KBM-7 (cell line): ENCODE measurements at places on chromosomes 1 and 21.

- no peak for DNase-seq
Measured at GRCh38 chr1:163672976-163673758, 351.4 kb downstream of the NUF2 start.

DNA sequence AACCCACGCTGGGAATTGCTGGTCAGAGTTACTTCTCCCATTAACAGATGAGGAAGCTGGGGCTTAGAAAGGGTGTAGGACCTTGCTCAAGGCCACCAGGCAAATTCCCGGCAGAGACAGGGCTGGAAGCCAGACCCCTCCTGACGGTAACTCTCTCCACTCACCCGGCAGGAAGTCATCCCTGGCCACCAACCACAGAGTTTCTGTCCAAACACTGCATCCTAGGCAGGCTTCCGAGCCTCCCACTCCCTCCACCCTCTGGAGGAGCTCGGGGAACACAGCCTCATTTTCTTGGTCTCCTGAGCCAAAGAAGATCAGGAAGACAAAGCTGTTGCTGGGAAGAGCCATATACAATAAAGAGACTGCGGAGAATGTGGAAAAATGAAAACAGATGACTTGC lies 25.0 kb upstream of the ZNF436 start:
- no peak for DNase-seq

- DNase-seq: no peak
Measured at GRCh38 chr21:42921927-42922326, 3.5 kb downstream of the ERVH48-1 start.

DNA sequence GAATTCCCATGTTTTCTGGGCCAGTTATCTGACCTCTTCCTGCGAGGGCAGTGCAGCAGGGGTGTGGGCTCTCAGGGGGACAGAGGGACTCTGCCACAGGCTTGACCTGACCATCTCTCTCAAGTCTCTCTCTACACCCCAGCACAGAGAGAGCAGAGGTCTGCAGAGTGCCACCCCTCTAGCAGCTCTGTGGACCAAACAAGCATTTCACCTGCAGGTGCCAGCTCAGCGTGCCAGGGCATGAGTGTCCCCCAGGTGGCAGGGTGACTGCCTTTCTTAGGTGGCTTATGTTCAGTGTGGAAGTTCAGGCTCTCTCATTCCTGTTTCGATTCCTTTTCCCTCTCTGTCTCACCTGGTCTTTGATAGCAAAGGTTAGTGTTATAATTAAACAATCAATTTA lies 191.3 kb downstream of the CACNA1E start:
- DNase-seq: no peak

GRCh38 chr1:117678246-117678977 lies 72.6 kb downstream of the TENT5C start:
- no peak for DNase-seq

- no peak for DNase-seq
Measured at GRCh38 chr1:98355656-98356383, 305.7 kb upstream of the SNX7 start.

GRCh38 chr21:46114963-46115362 lies 17.1 kb downstream of the COL6A2 start:
- DNase-seq: no peak

- no peak for DNase-seq
Measured at GRCh38 chr1:152061952-152062351, 25.1 kb upstream of the S100A11 start.

DNA sequence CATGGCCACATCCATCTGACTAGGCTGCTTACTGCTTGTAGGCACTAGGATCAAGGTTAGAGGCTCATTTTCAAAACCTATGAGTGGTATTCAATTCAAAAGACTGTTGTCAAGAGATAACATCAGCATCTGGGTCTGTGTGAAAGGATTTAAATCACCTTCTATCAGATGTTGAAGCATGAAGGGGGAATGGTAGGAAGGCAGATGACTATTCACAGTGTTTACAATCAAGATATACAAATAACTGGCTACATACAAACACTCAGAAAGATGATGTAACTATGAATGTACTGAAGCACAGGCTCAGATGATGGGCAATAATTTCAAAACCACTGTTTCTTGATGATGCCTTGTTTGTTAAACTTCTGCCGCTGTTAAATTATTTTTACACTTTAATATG lies 249.2 kb downstream of the SLC45A1 start:
- no peak for DNase-seq

- DNase-seq: no peak
Measured at GRCh38 chr1:57620605-57621004, 196.7 kb upstream of the DAB1 start.

- no peak for DNase-seq
Measured at GRCh38 chr1:3883194-3883925, 16.7 kb downstream of the C1orf174 start.

DNA sequence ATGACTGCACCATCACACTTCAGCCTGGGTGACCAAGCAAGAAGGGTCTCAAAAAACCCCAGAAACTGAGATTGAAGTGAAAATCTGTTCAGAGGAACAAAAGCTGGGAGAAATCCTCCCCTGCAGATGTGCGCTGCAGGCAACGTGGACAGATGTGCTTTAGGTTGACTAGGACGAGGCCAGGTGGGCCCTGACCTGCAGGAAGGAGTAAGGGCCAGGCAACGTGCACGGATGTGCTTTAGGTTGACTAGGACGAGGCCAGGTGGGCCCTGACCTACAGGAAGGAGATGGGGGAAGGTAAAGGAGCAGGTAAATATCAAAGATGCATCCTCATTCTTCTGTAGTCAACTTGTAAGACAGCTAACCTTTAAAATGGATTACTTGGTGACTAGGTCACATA lies 2.5 kb upstream of the KRTAP12-1 start:
- DNase-seq: no peak

GRCh38 chr1:15736892-15737261 lies 819 bp downstream of the SLC25A34 start:
- no peak for DNase-seq

DNA sequence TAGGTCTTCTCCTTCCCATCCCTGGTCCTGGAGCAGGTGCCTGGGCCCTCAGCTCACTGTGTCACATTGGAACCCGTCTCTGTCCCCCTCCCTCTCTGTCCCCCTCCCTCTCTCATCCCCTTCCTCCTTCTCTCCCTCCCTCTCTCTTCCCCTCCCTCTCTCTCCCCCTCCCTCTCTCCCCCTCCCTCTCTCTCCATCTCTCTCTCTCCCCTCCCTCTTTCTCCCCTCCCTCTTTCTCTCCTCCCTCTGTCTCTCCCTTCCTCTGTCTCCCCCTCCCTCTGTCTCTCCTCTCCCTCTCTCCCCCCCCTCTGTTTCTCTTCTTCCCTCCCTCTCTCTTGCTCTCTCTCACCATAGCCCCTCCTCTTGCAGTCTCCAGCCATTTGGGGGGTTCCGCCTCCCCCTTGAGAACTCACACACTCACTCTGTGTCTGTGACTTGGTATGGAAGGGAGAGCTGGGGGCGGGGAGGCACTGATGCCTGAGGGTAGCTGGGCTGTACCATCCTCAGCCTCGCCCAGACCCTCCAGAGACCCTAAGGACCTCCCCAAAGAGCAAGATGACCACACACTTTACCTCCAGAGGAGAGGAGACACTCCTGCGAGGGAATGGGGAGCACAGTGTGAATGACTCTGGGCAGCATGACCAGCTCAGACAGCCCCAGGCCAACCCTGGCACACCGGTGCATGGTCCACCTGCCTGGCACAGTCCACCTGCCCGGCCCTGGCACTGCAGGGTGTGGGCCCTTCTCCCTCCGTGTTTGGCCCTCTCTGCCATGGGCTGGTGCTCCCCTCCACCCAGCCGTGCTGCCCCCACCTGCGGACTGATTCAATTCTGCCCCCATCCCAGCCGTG lies 102.8 kb upstream of the ARHGEF16 start:
- no peak for DNase-seq

GRCh38 chr1:167541003-167541402 lies 12.6 kb downstream of the CREG1 start:
- no peak for DNase-seq

GRCh38 chr1:10793129-10793651 lies 3.3 kb downstream of the CASZ1 start:
- peak; percentile 42 for DNase-seq

GRCh38 chr1:68232289-68233148 lies at the start of gene WLS:
WLS (minus strand) TSS chr1:68232523; CDS start chr1:68232299, 224 bp downstream.
- peak; percentile 3 for DNase-seq

DNA sequence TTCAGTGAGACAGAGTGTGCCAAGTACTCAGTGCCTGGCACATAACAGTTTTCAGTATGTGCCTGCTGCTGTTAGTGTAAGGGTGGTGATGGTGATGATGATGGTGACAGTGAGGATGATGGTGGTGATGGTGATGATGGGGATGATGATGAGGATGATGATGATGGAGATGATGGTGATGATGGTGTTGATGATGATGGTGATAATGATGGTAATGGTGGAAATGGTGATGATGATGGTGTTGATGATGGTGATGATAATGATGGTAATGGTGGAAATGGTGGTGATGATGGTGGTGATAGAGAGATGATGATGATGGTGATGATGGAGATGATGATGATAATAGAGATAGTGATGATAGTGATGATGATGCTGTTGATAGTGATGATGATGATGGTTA lies 62.0 kb downstream of the AJAP1 start:
- no peak for DNase-seq

GRCh38 chr1:13779930-13780329 lies 79.9 kb downstream of the PRDM2 start:
- DNase-seq: no peak

DNA sequence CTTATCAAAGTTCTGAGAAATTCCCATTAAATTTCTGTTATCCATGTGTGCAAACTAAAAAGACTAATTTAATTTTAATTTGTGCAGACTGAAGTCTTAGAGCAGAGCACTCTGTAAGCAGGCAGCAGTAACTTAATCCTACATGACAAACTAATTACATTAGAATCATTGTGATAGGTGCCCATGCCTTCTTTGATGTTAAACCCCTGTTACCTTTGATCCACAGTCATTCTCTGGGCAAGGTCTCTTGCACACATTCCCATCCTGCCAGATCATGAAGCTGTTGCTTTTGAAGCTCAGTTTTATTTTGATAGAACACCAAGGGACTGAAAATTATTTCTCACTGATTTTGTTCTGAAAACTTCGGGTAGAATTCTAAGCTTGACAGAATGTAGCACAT lies 77.2 kb downstream of the BCAR3 start:
- DNase-seq: no peak

GRCh38 chr1:159188375-159188788 lies 16.3 kb upstream of the ACKR1 start:
- no peak for DNase-seq

GRCh38 chr1:118960567-118961136 lies 27.5 kb downstream of the TBX15 start:
- no peak for DNase-seq

- DNase-seq: peak; percentile 31
Measured at GRCh38 chr1:187009320-187009719, 180.6 kb downstream of the PLA2G4A start.

DNA sequence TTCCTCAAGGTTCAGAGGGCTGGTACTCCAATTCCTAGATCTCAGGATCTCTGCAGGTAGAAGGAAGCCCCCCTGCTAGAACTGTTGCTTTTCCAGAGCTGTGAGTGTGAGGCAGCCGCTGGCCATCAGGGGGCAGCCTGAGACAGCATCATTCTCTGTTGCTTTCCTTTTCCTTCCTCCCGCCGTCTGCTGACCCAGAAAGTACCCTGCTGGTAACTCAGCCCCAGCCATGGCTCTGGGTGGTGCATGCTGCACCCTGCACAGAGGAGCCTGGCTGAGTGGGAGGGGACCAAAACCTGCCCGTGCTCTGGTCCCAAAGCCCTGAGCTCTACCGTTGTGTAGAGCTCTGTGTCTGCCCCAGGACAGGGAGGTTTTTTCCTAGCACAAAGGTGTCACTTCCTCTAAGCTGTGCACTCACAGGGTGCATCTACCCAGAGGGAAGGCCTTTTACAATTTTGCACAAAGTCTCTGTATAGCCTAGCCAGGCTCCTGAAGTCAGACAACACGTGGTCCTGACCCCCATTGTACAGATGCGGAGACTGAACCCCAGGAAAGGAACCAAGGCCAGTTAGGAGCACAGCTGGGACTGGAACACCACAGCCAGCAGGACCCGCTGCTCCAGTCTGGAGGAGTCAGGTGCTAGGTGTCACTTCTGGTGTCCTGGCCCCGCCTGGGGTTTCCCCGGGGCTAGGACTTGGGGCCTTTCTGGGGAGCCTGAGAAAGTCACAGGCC lies 5.6 kb upstream of the FAM131C start:
- peak; percentile 89 for DNase-seq

DNA sequence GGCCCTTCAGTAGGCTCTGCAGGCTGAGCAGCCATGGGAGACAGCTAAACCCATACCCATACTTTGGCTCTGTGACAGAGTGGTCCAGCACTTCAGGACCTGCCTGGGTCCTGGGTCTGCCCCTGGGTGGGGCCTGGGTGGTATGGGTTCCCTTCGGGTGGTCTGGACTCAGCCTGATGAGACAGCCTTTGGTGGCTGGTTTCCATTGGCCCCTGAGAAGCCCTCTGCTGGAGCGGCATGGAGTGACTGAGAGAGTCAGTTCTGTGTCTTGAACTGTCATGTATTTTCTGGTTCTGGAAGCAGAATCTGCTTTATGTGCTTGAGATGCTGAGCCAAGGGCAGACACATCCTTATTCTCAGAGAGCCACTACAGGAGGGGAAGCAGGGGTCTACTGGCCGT lies 31.3 kb upstream of the KCNA2 start:
- DNase-seq: no peak

DNA sequence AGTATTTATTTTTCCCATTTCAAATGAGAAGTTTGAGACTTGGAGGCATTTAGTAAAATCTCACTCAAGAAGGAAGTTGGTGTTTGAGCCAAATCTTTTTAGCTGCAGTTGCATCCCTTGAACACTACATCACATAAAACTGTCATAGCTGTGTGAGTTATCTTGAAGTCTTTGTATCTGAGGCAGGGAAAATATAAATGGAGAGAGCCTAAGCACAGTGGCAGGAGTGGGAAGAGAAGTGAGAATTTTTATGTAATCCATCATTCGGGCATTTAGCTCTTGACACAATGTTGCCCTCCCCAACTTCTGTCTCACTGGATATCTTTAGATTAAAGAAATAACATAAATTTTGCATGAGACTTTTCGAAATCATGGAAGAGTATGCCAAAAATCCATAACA lies 235.4 kb upstream of the GREM2 start:
- DNase-seq: no peak

- DNase-seq: no peak
Measured at GRCh38 chr1:169576241-169576934, 9.9 kb downstream of the F5 start.

GRCh38 chr1:221878134-221878533 lies 136.2 kb upstream of the DUSP10 start:
- DNase-seq: no peak
